ENCODE measurements at places on chromosomes 11 and 22.

GRCh38 chr11:132997396-132997795 lies 534.9 kb downstream of the OPCML start:
- DNase-seq, result no peak

DNA sequence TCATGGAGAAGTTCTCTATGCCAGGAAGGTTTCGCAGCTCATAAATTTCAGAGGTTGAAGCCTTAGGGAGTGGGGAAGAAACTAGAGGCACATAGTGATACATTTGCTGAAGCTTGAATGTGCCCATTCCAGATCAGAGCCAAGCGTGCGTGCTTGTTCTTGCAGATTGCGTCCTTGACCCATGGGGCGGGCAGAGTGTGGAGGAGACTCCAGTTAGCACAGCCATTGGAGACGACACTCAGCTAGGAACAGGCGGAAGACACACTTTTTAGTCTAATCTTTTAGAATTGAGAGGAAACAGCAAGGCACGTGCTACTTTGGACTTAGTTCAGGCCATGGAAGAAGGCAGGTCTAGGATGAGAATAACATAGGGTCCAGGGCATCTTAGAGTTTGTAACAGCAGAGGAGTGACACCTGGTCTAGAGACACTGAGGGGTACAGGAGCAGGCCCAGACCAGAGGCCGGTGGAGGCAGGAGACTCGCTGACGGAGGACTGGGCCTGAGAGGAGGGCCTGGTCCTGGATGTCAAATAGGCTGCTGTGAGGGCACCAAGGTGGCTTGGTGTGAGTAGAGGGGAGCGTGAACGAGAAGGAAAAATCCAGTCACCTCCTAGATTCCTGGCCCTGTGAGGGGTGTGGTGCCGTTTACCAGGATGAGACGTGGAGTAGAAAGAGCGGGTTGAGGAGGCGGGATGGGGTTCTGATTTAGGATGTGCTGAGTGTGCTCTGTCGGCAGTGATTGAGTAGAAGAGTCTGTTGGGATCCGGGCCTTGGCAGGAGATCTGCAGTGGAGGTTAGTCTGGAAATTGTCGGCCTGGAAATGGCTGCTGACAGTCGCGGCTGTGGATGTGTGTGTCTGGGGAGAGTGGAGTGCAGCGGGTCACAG lies 154.7 kb downstream of the TBC1D22A start:
- DNase-seq, result no peak

GRCh38 chr11:86688398-86689179 lies 16.2 kb upstream of the ME3 start:
- DNase-seq, result no peak

GRCh38 chr22:44620129-44620840 lies 81.7 kb upstream of the PRR5 start:
- DNase-seq, result no peak

- no peak for DNase-seq
Measured at GRCh38 chr11:105867742-105868141, 154.3 kb downstream of the MSANTD4 start.

DNA sequence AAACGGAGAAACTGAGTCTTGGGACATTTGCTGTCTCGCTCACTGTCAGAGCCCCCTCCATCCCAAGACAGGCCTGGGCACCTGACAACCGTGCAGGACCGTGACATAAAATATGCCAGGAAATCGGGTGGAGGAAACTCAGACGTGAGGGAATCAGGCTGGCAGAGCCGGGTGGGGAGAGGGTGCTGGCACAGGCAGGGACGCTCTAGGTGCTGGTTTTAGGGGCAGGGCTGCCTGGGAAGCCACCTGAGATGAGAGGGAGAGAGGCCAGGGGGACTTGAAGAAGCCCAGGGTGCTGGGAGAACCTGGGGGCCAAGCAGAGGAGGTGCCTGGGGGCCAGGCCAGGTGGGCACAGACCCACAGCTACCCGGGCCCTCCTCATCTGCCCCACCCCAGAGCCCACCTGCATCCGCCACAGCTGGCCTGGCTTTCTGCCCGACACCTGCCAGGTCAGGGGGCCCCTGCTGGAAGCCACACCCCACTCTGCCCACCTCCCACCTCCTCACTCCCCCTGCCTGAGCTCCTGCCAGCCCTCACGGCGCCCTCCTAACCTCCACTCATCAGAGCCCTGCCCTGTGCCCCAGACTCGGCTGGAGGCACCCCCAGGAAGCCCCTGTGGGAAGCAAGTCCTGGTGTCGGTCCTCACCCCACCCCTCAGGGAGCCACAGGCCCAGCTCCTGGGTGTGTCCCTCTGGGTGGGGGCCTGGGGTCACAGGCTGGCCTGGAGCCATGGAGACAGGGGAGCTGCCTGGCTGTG lies 27.3 kb upstream of the MUC5AC start:
- DNase-seq, result no peak

DNA sequence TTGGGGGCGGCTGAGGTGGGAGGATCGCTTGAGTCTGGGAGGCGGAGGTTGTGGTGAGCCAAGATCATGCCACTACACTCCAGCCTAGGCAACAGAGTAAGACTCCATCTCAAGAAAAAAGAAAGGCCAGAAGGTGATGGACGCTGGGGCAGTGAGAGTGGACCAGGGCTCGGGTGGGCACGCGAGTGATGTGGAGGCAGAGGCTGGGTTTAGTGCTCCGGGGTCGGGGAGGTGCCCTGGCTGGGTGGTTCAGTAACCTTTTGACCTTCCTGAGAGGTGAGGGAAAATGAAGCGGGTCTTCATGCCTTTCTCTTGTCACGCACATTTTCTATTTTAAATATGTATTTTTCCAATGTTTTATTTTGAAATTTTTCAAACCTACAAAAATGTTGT lies 45.1 kb downstream of the ST14 start:
- DNase-seq, result no peak

DNA sequence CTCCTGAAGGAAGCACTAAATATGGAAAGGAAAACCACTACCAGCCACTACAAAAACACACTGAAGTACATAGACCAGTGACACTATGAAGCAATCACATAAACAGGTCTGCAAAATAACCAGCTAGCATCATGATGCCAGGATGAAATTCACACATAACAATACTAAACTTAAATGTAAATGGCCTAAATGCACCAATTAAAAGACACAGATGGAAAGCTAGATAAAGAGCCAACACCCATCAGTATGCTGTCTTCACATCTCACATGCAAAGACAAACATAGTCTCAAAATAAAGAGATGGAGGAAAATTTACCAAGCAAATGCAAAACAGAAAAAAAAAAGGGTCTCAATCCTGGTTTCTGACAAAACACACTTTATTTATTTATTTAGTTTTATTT lies 171.7 kb downstream of the TTC28 start:
- no peak for DNase-seq

GRCh38 chr11:102081313-102081712 lies 28.9 kb upstream of the YAP1 start:
- DNase-seq, result no peak

GRCh38 chr11:72398058-72398758 lies 36.1 kb downstream of the CLPB start:
- no peak for DNase-seq
